GM12891 (cell line): ENCODE measurements at places on chromosomes 11 and 22.
A peak's percentile ranks its signal among the peaks of the same experiment; 100 is the strongest.

DNA sequence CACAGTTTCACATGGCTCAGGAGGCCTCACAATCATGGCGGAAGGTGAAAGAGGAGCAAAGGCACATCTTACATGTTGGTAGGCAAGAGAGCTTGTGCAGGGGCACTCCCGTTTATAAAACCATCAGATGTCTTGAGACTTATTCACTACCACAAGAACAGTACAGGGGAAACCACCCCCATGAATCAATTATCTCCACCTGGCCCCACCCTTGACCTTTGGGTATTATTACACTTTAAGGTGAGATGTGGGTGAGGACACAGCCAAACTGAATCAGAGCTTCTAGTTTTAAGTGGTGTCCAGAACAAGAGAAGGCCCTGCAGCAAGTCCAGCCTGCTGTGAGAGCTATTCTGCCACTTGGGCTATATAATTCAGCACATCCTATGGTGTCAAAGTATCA, 493.7 kb downstream of the ETS1 start:
- no peak for DNase-seq

DNA sequence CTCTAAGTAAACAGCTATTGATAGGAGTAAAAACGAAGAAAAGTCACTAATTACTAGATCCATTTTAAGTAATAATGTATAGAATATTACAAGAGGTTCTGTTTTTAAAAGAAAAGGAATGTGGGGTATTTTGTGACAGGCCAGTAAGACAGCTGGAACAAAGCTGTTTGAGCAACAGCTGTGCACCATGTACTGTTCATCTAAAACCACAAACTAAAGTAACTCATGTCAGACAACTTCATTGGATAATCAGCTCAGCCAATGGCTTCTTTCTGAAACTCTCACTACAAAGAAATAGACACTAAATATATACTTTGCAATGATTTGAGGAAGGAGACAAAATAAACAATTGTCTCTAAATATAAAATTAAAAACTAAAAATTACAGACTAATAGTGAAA, 16.1 kb downstream of the RRAS2 start:
- no peak for DNase-seq

DNA sequence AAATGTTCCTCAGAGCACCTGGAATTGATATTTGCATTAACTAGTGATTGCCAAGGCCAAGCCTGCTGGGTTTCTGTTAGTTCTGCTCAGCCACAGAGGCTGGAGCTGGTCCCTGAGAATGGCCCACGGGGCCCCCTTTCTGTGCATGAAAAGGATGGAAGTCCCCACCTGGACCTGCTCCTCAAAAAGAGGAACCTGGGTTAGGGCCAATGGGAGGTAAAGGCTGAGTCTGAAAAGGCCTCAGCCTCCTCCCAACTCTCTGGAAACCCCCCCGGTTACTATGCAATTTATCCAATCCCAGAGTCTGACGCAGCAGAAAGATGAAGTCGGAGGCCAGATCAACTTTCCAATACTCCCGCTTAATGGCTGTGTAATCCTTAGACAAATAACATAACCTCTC, 6.8 kb upstream of the CREB3L1 start:
- DNase-seq, result no peak

- DNase-seq, result no peak
These were observed 71.5 kb downstream of the CYTH4 start for GRCh38 chr22:37353839-37354238.

DNA sequence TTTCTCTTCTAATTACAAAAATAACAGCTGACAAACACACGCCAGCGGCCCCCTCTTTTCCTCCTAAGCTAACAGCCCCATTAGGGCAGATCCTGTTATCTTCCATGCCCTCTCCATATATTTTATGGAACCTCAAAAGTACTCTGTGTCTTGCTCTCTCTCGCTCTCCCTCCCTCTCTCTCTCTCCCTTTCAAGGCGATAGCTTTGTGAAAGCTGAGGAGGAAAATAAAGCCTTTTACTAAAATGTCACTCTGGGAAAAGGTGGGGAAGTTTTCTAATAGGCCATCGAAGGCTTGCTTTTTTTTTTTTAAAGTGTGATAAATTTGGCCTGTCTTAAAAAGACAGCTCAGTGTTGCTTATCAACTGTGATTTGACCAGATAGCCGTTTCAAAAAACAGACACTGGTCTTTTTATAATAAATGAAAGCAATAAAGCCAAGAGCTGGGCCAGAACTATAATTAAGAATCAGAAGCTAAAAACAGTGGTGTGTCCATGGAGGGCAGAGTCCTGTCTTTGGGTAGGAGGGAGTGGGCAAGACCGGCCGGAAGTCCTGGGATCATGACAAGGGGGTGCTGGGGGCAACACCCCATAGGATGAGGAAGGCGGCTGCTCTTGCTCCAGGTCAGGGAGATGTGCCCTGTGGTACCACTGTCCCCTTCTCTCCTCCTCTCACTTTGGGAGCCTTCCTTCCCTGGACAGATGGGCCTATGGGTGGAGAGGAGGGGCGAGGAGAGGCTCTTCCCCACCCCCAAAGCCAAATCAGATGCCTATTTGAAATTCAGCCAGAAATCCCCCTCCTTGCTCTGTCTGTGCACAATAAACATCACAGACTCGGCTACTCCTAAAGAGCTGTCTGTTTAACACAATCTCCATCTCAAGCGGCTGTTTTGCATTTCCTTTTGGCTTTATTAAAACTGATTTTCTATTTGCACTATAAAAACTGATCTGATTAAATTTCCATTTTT, 267.2 kb downstream of the BUD13 start:
- no peak for DNase-seq

DNA sequence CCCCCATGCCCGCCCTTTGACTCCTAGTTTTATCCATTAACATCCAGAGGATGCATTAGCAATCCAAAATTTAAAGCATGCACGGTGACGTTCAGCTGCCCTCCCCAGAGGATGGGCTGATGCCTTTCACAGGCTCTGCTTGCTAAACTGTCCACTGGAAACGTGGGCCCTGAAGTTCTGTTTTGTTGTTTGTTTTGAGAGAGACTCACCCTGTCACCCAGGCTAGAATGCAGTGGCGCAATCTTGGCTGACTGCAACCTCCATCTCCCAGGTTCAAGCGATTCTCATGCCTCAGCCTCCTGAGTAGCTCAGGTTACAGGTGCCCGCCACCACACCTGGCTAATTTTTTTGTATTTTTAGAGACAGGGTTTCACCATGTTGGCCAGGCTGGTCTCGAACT, 39.3 kb downstream of the NFRKB start:
- DNase-seq, result no peak

- no peak for DNase-seq
These were observed 137.7 kb downstream of the FEZ1 start for GRCh38 chr11:125358254-125358840.

DNA sequence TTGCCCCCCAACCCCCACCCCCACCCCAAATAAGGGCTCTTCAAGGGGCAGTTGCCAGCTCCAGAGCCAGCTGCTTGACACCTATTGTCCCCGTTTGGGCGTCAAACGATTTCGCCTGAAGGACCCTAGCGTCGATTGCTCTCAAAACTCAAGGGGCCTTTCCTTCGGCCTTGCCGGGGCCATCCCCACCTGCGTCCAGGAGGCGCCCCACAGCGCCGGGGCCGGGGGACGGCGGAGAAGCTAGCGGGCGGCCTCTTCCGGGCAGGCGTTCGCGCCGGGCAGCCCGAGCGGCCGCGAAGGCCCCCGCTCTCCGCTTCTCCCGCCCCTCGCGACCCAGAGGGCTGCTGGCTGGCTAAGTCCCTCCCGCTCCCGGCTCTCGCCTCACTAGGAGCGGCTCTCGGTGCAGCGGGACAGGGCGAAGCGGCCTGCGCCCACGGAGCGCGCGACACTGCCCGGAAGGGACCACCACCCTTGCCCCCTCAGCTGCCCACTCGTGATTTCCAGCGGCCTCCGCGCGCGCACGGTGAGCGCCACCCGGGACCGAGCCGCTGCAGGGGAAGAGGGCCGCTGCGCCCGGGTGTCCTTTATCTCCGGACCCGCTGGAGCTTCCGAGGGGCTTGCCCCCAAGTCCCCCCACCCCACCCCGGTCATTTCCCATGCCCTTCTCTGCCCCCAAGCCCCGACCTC, at the start of gene CAPRIN1:
Gene CAPRIN1, plus strand, starts transcription at position 383 of the 687 bp plus-strand sequence. CDS start 690 bp downstream, outside the sequence.
- DNase-seq, result peak; percentile 86

DNA sequence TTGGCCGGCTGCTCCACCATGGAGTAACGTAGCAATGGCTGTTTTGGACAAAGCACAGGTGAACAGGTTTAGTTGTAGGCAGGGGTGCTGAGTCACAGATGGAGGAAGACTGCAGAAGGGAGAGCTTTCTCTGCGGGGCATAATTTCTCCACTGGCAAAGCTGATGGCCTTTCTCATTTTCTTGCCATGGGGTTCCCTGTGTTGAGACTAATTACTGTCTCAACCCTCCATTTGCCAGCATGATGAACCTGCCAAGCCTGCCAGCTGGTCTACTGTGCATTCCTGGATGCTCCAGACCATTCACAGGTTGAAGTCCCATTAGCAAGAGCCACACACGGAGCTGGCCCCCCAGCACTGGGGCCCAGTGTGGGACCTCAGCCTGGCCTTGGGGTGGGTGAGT, 202.4 kb downstream of the BARX2 start:
- DNase-seq, result no peak

GRCh38 chr11:46827995-46828394, 18.1 kb downstream of the CKAP5 start:
- DNase-seq, result no peak

- DNase-seq, result peak; percentile 57
These were observed 76.7 kb upstream of the WNT7B start for GRCh38 chr22:46053563-46054090.
